ENCODE measurements at places on chromosomes 2 and 18. TPM values are rescaled to one million over a fixed set of nuclear protein-coding genes. Genes with fewer than 3 reads are reported as not detected.

DNA sequence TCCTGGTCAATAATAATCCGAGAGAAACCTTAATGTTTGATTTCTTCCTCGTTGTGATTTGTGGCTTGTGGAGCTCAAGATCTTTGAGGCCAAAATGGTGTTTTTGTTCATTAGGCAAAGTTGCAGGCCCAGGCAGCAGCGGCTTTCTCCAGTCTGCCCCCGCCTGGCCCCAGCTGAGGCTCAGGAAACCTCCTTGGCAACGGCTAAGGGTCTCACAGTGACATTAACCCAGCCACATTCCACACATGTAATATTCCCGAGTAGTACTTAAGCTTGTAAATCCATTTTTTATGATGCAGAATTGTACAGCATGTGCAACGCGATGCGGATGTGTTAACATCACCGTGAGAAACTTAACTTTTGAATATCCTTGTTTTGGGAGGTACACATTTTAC, 200.1 kb downstream of the BCL11A start:
- DNase-seq = no peak

GRCh38 chr2:147297820-147298219, 547.0 kb upstream of the ACVR2A start:
- DNase-seq = no peak

GRCh38 chr2:58731488-58731869, 490.4 kb upstream of the FANCL start:
- DNase-seq = no peak

DNA sequence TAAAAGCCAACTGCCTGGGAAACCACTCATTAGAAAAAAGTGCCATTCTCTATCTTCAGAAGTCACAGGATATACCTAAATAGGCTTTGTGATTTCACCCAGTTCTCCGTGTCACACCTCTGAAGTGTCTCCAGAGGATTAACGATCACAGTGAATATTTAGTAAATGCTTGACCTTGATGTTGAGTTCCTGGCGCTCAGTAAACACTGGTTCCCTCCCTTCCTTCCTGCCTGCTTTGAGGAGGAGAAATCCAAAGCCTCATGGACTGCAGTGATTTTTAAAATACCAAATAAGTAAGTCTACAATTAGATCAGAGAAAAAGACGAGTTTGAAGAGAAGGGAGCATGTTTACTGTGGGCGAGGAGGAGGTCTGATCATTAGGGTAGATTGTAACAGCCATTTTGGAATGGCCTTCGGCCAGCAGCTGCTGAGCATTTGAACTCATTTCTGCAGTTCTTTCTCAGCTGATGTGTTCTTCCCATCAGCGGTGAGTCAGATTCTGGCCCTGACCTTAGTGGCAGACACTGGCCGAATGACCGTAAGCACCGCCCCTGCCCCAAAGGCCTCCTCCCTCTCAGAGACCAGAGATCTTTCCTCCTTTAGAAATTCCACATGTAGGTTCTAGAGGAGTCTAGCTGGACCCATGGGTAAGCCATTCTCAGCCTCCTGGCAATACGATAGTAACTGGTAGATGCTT, 62.1 kb upstream of the SLC16A14 start:
- DNase-seq = peak; percentile 12

Gene VPS54
- 15.9 TPM for total RNA-seq

Gene CRACDL
- total RNA-seq = 1.4 TPM

Gene ASIC4
- total RNA-seq = not detected

Gene PLCL1
- total RNA-seq = 0.08 TPM

Gene CNGA3
- 0.21 TPM for total RNA-seq

Gene RBKS
- total RNA-seq = 1.8 TPM

Gene TUBA3E
- total RNA-seq = not detected

Gene EMILIN1
- 7.4 TPM for total RNA-seq

All from kidney epithelial cell (primary cell).